ENCODE measurements at places on chromosomes 2 and 18. TPM values are rescaled to one million over a fixed set of nuclear protein-coding genes. Genes with fewer than 3 reads are reported as not detected.
A peak's percentile ranks its signal among the peaks of the same experiment; 100 is the strongest.

DNA sequence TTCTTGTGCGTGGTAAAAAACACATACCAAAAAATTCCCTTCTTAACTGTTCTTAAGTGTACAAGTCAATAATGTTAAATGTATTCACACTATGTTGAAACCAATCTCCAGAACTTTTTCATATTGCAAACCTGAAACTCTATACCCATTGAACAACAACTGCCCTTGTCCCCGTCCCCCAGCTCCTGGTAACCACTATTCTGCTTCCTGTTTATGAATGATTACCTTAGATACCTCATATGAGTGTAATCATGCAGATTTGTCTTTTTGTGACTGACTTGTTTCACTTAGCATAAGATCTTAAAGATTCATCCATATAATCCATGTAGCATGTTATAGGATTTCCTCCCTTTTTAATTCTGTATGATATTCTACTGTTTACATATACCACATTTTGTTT is 59.9 kb downstream of the NAT8 start:
- no peaks in the 10 kb centered on the region for H3K27me3 ChIP-seq
- no peak overlapping the region for H3K4me3 ChIP-seq
- no peak for DNase-seq
- H3K4me1 ChIP-seq: no peaks in the 10 kb centered on the region

- peak overlapping the region; percentile 89 for H3K27ac ChIP-seq
- peaks cover 33% of the 10 kb centered on the region for H3K4me1 ChIP-seq
- no peak overlapping the region for H3K4me3 ChIP-seq
These were observed 3.8 kb downstream of the KCNE4 start for GRCh38 chr2:223055836-223056235.

- H3K27ac ChIP-seq: no peak overlapping the region
- H3K27me3 ChIP-seq: no peaks in the 10 kb centered on the region
- no peaks in the 10 kb centered on the region for H3K36me3 ChIP-seq
These were observed 211.9 kb downstream of the STK39 start for GRCh38 chr2:168035458-168035857.

- H3K27ac ChIP-seq: no peak overlapping the region
- no peaks in the 10 kb centered on the region for H3K36me3 ChIP-seq
- H3K4me3 ChIP-seq: no peak overlapping the region
- peaks cover 8% of the 10 kb centered on the region for H3K4me1 ChIP-seq
- no peaks in the 10 kb centered on the region for H3K27me3 ChIP-seq
These were observed 15.5 kb downstream of the FAM178B start for GRCh38 chr2:96970910-96971309.

GRCh38 chr18:60049172-60049571 is 149.4 kb downstream of the PMAIP1 start:
- no peak for DNase-seq
- no peak overlapping the region for H3K27ac ChIP-seq
- H3K36me3 ChIP-seq: no peaks in the 10 kb centered on the region
- no peaks in the 10 kb centered on the region for H3K4me1 ChIP-seq
- H3K4me3 ChIP-seq: no peak overlapping the region
- no peaks in the 10 kb centered on the region for H3K27me3 ChIP-seq

DNA sequence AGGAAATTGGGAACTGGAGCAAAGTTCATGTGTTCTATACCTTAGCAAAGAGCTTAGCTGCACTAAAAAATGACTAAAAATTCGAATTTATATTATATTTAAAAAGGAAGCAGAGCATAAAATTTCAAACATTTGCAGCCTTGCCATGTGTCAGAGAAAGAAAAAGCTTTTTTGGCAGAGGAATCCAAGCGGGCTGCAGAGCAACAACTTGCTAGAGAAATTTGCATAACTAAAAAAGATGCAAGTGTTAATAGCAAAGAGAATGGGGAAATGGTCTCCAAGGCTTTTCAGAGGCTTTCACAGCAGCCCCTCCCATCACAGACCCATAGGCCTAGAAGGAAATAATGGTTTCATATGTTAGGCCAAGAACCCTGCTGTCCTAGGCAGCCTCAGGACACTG is 1315.9 kb downstream of the DSC3 start:
- DNase-seq: no peak
- no peaks in the 10 kb centered on the region for H3K4me1 ChIP-seq
- H3K4me3 ChIP-seq: no peak overlapping the region
- H3K36me3 ChIP-seq: no peaks in the 10 kb centered on the region
- no peak overlapping the region for H3K27ac ChIP-seq
- H3K27me3 ChIP-seq: no peaks in the 10 kb centered on the region

GRCh38 chr2:46978723-46979122 is 63.1 kb upstream of the MCFD2 start:
- no peaks in the 10 kb centered on the region for H3K27me3 ChIP-seq
- no peak overlapping the region for H3K4me3 ChIP-seq
- peak overlapping the region; percentile 60 for H3K27ac ChIP-seq
- DNase-seq: no peak

PLCD4 gene
- 10.9 TPM for total RNA-seq

IL36A gene
- not detected for total RNA-seq

GAD1 gene
- not detected for total RNA-seq

VIT gene
- total RNA-seq: 4.8 TPM
